ENCODE measurements at places on chromosomes 11 and 22.

- peak; percentile 87 for DNase-seq
Observed at GRCh38 chr11:45025716-45026492, 75.2 kb upstream of the TP53I11 start.

GRCh38 chr11:65643971-65644370 is 6.1 kb downstream of the SIPA1 start:
- no peak for DNase-seq

GRCh38 chr11:86156397-86156955 is 87.6 kb upstream of the PICALM start:
- DNase-seq: no peak

DNA sequence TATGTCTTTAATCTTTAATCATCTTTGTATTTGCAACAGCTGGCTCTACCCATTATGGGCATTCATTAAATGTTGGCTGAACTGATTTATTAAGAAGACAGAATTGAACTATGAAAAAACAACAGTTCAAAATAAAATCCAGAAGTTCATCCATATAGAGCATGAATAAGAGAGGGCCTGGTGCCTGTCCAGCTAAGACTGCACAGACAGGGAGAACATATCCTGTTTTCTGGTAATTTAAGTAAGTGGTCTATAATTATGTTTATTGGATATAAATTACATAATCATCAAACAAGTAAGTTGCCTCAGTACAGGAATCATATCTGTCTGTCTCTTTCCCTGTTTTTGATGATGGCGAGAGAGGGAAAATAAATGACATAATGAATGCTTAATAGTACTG is 137.2 kb downstream of the RBFOX2 start:
- DNase-seq: no peak

GRCh38 chr22:48782326-48782725 is 1045.3 kb downstream of the BRD1 start:
- DNase-seq: no peak

DNA sequence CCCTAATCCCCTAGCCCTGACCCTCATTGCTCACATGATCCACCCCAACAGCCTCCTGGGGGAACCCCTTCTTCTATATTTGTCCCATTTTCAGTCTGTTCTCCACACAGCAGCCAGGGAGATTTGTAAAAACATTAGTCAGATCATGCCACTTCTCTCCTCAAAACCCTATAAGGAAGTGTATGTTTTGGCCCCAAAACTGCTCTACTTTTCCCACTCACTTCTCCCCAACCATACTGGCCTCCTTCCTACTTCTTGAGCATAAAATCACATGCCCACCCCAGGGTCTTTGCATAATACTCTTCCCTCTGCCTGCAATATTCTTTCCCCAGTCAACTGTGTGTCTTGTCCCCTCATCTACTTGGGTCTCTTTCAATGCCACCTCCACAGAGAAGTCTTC is 4.7 kb upstream of the SLC22A12 start:
- no peak for DNase-seq

DNA sequence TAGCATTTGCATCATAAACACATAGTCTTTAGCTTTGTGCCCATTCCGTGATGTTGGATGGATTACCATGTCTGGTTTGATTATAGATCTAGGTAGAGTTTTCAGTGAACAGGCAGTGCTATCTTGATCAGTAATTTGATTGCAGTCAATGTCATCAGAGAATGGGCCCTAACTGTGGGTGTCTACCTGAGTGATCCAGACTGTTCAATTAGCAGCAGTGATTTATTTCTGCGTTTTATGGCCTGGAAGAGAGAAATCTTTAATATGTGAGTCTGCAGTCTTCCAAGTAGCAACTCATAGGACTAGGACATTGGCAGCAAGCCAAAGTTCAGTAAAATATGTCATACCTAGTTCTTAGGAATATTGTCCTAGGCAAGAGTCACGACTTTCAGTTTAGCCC is 80.3 kb downstream of the CASP12 start:
- no peak for DNase-seq

DNA sequence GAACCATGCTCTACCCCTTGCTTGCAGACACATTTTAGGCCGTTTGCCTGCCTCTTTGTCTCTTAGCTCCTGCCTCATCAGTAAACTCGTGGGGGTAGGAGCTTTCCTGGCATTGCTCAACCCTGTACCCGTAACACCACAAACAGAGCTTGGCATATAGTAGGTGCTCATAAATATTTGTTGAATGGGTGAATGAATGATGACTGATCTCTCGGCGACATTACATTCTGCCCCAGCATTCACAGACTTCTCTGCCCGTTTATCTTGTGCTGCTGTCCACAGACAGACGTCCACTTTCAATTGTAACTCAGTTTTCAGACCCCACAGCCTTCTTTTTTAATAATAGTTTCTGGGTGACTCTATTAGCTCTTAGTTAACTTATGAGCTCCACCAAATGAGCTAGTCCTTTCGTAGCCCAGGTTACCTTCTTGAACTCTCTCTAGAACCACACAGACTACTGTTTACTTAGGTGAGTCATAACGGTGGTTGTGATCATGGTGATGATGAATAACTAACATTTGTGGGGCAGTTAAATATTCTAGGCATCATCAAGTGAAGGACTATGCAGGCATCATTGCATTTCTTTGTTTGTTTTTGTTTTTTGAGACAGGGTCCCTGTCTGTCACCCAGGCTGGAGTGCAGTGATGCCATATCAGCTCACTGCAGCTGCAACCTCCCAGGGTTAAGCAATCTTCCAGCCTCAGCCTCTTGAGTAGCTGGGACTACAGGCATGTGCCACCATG is 188.4 kb downstream of the ADAMTS15 start:
- DNase-seq: no peak

- no peak for DNase-seq
Observed at GRCh38 chr11:64923151-64923661, 1.3 kb upstream of the PPP2R5B start.

GRCh38 chr11:9606809-9607510 is 33.5 kb downstream of the WEE1 start:
- no peak for DNase-seq

DNA sequence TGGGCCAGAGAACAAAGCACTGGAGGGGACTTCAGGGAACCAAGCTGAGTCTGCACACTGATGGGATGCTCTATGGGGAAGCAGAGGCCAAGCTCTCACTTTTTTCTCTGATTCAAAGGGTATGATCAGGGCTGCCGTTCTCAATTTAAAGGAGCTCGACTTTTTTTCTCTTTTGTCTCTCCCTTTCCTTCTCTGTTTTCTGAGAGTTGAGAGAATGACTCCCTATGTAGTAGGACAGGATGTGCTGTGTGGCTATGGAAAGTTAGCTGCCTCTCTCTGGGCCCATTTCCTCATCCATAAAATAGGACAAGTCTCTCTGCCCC is 7.9 kb downstream of the ADORA2A start:
- no peak for DNase-seq

- DNase-seq: no peak
Observed at GRCh38 chr11:18392434-18393321, 1.7 kb upstream of the LDHA start.

- no peak for DNase-seq
Observed at GRCh38 chr11:86931548-86932258, 23.5 kb downstream of the FZD4 start.

GRCh38 chr11:128195057-128195751 is 392.2 kb downstream of the ETS1 start:
- DNase-seq: no peak

DNA sequence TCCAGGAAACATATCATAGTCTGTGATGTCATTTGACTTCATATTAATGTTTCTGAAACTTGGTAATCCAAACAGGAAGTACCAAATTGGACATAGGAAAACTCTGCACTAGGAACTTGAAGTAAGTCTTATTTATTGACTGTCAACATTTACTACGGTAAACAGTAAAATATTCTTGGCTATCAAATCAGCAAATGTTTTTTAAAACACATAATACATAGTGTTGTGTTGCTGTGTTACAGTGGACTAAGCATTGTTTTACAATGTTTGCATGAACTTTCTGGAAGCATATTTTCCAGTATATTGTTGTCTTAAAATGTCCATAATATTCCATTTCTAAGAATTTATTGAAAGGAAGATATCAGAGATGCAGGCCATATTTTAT is 2.8 kb upstream of the OR51E2 start:
- no peak for DNase-seq

- DNase-seq: no peak
Observed at GRCh38 chr11:82907371-82907770, 5.8 kb downstream of the DDIAS start.

DNA sequence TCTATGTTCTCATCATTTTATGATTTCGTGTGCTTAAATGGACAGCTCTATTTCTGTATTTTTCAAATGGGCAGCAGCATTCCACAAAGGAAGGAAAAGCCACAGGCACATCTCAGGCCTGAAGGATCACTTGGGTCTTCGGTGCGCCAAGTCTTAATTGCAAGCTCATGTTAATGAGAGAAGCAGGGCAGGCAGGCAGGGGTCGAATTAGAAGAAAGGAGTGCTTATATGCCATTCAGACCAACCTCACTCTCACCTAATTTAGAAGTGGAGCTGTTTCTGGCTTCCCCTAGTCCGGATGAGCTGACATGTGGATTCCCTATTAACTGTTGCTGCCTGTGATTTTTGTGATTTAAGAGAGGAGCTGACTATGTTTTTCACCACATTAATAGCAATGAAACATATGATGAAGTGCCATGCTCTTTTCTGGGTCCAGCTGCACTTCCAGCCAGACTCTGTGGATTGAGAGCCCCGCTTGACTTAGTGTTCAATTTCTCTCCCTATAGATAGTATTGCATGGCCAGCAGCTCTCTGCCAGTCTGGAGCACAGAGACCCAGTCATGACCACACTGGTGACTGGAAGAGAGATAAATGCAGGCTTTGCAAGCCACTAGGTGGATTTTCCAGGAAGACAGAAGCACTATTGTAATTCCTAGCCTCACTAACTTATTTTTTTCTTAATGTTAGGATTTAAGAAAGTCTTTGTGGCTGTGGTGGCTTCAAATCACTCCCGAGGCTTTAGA is 373.9 kb upstream of the FAT3 start:
- no peak for DNase-seq

GRCh38 chr11:90414221-90414620 is 191.4 kb upstream of the CHORDC1 start:
- no peak for DNase-seq

GRCh38 chr22:43740587-43741270 is 71.4 kb downstream of the EFCAB6 start:
- no peak for DNase-seq

GRCh38 chr11:77082838-77083565 is 16.2 kb downstream of the CAPN5 start:
- DNase-seq: peak; percentile 14

DNA sequence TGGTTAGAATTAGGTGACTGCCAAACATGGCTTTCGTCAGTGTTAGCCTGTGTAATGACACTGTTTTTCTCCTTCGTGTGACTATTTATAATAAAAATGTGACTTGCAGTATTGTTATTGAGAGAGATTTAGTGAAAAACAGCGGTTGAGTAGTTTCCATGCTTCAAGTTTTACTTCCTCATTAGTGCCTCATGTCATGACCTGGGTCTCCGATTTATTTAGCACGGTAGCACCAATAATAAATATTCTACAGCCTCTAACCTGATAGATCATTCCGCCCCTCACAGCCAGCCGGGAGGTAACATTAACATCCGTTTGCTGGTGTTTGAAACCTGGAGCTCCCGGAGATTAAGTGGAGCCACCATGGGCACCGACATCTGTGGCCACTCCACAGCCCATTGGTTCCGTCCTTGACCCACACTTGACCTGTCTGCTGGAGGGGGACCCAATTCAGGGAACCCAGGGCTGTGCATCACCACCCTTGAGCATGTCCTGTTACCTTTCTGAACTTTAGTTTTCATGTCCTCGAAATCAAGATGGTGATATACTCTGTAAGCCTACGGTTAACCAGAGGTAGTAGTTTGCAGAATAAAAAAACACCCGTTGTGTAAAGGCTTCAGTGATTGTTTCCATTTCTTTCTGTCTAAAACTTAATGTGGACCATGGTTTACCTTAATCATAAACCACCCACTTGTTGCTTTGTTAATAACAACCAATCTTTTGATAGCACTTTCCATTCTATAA is 104.1 kb downstream of the ATXN10 start:
- no peak for DNase-seq

DNA sequence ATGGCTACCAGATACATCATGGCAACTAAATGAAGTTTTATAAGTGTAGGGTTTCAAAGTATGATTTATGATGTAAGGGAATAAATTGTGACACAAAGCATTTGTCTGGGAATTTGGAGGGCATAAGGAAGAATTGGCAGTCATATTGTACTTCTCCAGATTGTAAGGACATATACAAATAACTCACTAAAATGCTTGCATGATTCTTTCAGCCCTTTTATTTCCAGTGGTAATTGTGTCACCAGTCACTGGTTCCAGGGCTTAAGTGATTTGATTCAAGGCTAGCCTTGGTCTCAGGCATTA is 299.4 kb upstream of the ANO5 start:
- DNase-seq: no peak

DNA sequence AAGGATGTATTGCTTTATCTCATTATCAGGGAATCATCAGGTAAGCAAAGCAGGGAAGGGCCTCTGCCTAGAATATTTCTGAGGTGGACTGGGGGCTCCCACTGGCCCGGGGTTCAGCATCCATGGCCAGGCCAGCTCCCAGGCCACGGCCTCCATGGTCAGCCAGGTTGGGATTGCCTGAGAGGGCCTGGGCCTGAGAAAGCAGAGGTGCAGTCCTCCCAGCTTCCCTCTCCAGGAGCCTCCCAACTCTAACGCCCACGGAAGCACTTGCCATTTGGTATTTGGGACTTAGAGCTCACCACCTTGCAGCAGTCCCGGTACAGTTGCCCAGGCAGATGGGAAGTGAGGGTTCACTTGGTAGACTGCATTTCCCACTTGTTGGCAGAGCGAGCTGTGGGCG is 12.7 kb downstream of the DGAT2 start:
- no peak for DNase-seq

- DNase-seq: no peak
Observed at GRCh38 chr11:115652094-115652493, 147.9 kb upstream of the CADM1 start.

GRCh38 chr11:122661182-122661945 is 5.8 kb downstream of the UBASH3B start:
- DNase-seq: no peak

DNA sequence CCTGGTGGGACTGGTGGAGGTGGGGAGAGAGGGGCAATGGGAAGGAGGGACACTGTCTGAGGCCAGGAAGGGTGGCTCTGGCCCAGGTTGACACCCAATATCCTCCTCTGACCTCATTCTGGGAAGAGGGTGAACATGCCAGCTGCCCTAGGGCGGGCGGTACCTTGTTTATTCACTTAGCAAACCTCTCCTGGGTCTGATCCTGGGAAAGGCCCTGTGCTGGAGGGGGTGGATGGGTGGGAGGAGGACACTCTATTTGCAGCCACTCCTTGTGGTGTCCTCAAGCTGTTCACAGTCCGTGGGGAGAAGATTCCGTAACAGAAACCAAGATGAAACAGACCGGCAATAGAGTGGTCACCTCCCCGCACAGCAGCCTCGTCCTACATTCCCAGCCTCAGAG is 49.7 kb upstream of the EIF3D start:
- DNase-seq: no peak

Measured in glomerular endothelial cell (primary cell).